Occipital lobe (tissue), 3 donors: ENCODE measurements at places on chromosomes 5 and 9.

GRCh38 chr9:7546261-7546660 lies 253.3 kb downstream of the DMAC1 start:
- no peak for DNase-seq

DNA sequence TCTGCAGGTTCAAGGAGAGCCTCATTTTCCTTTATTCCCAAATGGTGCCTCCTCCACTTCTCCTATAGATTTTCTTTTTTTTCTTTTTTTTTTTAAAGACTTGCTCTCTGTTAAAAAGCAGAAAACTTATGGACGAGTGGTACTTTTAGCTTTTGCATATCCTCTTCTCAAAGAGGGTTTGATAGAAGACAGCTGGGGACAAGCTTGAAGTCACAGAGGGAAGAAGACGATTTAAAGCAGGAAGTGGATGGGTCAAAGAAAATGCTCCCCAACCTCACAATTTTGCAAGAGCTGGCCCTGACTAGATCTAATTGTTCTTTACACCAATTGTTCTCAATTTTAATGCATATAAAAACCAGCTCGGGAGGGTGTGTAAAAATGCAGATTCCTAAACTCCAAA lies 48.9 kb downstream of the APBA1 start:
- DNase-seq: no peak

GRCh38 chr5:167920589-167920988 lies 370.9 kb upstream of the WWC1 start:
- DNase-seq: no peak

- no peak for DNase-seq
Measured at GRCh38 chr9:99057665-99058625, 47.0 kb upstream of the TGFBR1 start.

- DNase-seq: peak; percentile 70
Measured at GRCh38 chr5:132215329-132215728, 12.3 kb downstream of the P4HA2 start.

- no peak for DNase-seq
Measured at GRCh38 chr9:89352451-89352850, 34.2 kb downstream of the SECISBP2 start.

DNA sequence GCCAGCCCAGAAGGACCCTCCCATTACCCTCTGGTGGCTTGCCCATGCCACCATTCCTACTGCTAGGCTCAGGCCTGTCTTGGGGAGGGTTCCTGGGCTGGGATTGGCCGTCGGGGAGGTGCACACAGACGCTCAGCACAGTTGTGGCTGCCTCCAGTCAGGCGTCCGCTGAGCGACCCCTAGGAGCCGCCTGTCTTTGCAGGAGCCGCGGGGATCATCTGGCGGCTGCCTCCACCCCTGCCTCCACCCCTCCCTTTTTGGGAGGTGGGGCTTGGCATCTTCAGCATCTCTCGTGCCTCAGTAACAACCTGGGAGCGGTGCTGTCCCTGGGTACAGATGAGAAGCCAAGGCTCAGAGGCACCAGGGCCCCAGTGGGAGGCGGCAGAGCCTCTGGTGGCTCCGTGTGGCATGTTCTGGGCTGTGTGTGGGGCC lies 39.6 kb downstream of the RXRA start:
- DNase-seq: no peak

- no peak for DNase-seq
Measured at GRCh38 chr5:165333623-165334022, 1828.2 kb downstream of the MAT2B start.

DNA sequence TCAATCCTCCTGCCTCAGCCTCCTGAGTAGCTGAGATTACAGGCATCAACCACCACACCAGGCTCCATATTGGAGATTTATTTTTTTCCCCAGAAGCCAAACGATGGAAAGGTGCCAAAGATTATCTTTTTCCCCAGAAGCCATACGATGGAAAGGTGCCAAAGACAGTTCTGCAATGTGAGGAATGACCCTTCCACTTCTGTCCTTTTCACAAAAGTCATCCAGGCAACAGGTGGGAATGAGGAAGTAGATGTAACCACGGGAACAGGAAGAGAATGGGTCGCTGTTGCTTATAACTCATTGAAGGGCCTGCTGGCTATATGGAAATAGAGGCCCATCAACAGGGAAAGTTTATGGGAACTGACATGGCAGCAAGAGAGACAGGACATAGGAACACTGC lies 233.7 kb upstream of the MSX2 start:
- DNase-seq: no peak

- DNase-seq: no peak
Measured at GRCh38 chr9:136643596-136644342, 18.9 kb upstream of the EGFL7 start.

GRCh38 chr9:132341177-132341840 lies 13.5 kb downstream of the SETX start:
- DNase-seq: peak; percentile 4

GRCh38 chr5:178490935-178491652 lies 99.1 kb downstream of the COL23A1 start:
- DNase-seq: no peak

GRCh38 chr5:96051401-96051830 lies 89.8 kb upstream of the ELL2 start:
- no peak for DNase-seq

- no peak for DNase-seq
Measured at GRCh38 chr9:112900901-112901300, 10.2 kb upstream of the SLC46A2 start.

DNA sequence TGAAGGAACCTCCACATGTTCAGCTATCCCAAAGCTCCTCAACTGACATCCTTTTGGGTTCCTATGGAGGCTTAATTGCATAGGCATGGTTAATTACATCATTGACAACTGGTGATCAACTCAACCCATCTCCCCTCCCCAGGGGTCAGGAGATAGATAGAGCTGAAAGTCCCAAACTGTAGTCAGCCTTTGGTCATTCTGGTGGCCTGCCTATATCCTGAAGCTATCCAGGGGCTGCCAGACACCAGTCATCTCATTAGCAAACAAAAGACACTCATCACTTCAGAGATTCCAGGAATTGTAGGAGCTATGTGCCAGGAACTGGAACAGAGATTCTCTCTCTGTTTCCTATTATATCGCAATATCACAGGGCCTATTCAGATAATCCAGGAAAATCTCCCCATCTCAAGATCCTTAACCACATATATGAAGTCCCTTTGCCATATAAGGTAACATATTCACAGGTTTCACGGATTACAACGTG lies 646.5 kb upstream of the GRAMD2B start:
- DNase-seq: no peak

- no peak for DNase-seq
Measured at GRCh38 chr5:88826646-88827585, 56.1 kb downstream of the MEF2C start.

GRCh38 chr5:14009575-14009974 lies 65.1 kb upstream of the DNAH5 start:
- DNase-seq: no peak

GRCh38 chr9:97980918-97981845 lies 2.0 kb upstream of the ANP32B start:
- DNase-seq: peak; percentile 53

DNA sequence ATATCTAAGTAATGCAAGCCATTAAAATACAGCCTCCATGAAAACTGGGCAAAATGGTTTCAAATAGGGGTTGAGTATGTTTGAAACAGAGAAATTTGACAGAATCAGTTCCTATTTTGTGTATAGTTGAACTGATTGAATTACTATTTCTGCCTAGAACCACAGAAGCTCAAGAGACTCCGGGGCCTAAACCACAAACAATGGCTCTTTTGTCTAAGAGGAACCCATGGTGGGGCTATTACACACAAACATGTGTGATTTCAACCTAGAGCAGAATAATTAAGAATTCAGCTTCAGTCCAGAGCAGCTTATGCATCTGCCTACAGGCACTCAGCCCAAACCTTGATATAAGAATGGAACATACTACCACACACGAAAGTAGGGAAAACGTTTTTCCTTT lies 171.2 kb upstream of the MPDZ start:
- no peak for DNase-seq

GRCh38 chr5:97998941-97999340 lies 774.5 kb upstream of the RGMB start:
- peak; percentile 11 for DNase-seq

- no peak for DNase-seq
Measured at GRCh38 chr9:15873573-15874177, 320.8 kb downstream of the CCDC171 start.

GRCh38 chr9:138069731-138070456 lies 192.3 kb downstream of the CACNA1B start:
- DNase-seq: no peak

- no peak for DNase-seq
Measured at GRCh38 chr9:17191082-17191481, 56.2 kb downstream of the CNTLN start.

GRCh38 chr5:560792-561166 lies 36.5 kb upstream of the SLC9A3 start:
- DNase-seq: no peak

- no peak for DNase-seq
Measured at GRCh38 chr9:34907044-34907443, 51.0 kb upstream of the PHF24 start.

DNA sequence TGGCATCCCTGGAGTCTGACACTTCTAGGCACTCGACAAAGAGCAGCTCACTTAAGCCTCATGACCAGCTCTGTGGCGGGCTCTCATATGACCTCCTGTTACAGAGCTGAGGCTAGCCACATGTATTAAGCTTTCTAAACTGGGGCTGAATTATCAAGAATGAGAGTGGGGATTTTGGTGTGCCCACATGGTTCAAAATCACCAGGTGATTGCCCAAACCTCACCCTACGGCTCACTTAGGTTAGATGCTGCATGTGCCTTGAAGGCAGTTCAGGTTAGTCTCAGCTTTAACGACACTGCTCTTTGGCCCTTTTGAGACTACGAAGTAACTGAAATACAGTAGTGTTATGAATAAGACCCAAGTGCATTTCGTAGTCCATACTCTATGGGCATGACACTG lies 39.4 kb upstream of the SMIM32 start:
- no peak for DNase-seq

DNA sequence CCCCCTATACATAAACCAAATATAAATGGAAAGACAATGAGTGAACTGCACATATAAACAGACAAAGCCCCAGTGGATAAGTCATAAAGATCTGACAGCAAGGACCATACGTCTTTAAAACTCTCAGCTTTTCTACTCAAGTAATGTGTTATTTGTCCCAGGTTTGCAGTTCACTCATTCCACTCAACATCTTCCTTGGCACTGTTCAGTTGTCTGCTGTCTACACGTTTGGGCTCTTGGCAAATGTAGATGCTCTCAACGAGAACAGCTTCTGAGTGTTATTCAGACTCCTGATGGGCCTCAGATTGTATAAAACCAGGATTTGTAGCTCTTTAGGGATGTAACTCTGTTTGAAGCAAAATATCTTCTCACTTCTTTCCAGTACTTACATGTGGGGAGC lies 198.2 kb upstream of the SEMA6A start:
- DNase-seq: no peak

DNA sequence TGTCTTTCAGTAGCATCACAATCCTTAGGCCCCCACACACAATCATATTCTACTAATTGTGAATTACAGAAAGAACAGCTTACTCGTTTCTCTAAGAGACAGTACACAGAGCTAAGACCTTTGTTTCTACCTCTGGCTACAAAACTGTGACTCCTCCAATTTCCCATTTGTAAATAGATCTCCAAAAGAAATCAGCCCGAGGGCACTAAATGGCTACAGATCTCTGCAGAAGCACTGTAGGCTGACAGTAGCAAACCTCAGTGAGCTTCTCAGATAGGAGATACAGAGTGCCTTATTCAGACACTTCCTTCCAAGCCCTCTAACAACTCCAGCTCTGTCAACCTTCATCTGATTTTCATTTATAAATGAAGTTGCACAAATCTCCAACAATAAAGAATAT lies 51.0 kb downstream of the EFNA5 start:
- DNase-seq: no peak

GRCh38 chr5:93964421-93964820 lies 223.0 kb upstream of the POU5F2 start:
- DNase-seq: no peak

GRCh38 chr9:88580961-88581360 lies 46.0 kb downstream of the NXNL2 start:
- no peak for DNase-seq

GRCh38 chr9:127360829-127361228 lies 36.1 kb upstream of the SLC2A8 start:
- no peak for DNase-seq

- DNase-seq: no peak
Measured at GRCh38 chr5:16588434-16589214, 28.2 kb downstream of the RETREG1 start.

GRCh38 chr5:66829826-66830225 lies 233.6 kb downstream of the MAST4 start:
- DNase-seq: no peak

DNA sequence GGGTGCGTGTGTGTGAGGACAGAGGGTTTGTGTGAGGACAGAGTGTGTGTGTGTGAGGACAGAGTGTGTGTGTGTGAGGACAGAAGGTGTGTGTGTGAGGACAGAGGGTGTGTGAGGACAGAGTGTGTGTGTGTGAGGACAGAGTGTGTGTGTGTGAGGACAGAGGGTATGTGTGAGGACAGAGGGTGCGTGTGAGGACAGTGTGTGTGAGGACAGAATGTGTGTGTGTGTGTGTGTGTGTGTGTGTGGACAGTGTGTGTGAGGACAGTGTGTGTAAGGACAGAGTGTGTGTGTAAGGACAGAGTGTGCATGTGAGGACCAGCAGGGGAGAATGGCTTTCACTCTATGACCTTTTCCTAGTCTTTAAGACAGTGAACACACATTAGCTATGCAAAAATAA lies 63.1 kb upstream of the UBAC1 start:
- no peak for DNase-seq

DNA sequence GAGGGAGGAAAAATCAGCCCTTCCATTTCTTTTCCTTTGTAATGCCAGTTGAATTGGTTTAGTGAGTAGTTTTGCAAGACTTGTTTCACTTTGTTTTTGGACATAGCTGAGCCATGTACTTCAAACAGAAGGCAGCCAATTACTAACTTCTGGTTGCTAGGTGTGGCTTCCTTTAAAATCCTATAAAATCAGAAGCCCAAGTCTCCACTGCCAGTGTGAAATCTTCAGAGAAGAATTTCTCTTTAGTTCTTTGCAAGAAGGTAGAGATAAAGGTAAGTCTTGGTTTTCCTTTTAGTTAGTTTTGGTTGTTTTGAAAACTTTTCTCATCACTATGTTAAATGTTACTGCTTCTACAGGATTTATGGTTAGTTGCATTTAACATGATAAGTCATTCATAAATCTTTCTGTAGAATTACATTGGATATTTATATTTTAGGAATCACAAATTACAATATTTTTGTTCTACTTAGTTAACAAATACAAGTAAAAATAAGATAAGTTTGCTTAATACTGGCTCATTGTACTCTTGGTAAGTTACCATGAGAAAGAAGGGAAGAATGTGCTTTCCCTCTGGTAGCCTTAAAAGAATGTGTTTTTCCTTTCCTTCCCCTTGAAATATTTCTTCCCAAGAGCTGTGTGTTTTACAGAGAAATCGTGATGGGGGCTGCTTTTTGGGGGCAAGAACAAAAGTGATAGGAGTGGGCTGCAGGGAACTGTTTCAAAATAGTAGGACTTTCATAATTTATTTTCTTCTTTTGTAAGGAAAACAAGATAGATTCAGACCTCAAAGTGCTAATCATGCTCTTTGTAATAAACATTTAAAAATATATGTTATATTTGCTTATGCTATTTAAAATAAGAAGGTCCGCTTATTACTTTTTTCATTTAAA lies at the start of gene ANXA1:
Gene ANXA1, plus strand, starts transcription at position 213 of the 890 bp plus-strand sequence. CDS start 6,671 bp downstream, outside the sequence.
- no peak for DNase-seq
